Natural killer cell (primary cell): ENCODE measurements at places on chromosomes 2 and 18. TPM values are rescaled to one million over a fixed set of nuclear protein-coding genes. Genes with fewer than 3 reads are reported as not detected.

- H3K27me3 ChIP-seq, result peaks cover 3% of the 10 kb centered on the region
- no peak overlapping the region for H3K4me3 ChIP-seq
- H3K36me3 ChIP-seq, result no peaks in the 10 kb centered on the region
- DNase-seq, result no peak
- H3K27ac ChIP-seq, result no peak overlapping the region
Observed at GRCh38 chr2:236511266-236511665, 58.4 kb upstream of the ACKR3 start.

- DNase-seq, result peak; percentile 19
- peak overlapping the region; percentile 94 for H3K4me3 ChIP-seq
- no peaks in the 10 kb centered on the region for H3K27me3 ChIP-seq
Observed at GRCh38 chr2:112482309-112483041, 519 bp downstream of the TTL start.

DNA sequence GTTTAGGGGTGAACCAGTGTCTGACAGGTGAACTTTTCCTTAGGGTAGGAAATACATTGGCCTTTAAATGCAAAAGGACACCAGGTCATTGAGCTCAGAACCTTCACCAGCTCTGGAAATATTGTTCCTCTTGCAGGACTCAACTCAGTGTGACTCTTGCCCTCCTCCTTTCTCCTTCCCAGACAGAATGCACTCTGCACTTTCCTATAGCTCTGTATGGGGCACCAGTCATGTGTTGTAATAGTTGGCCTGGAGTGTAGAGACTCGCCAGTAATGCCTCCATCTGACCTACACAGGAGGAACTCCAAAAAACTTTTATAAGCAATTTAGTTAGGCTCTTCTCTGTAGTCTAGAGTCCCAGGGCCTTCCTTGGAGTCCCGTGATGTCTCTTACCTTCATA is 248.5 kb upstream of the EPAS1 start:
- no peaks in the 10 kb centered on the region for H3K36me3 ChIP-seq
- H3K4me3 ChIP-seq, result no peak overlapping the region
- no peaks in the 10 kb centered on the region for H3K27me3 ChIP-seq
- DNase-seq, result no peak
- no peaks in the 10 kb centered on the region for H3K4me1 ChIP-seq
- no peak overlapping the region for H3K27ac ChIP-seq

DNA sequence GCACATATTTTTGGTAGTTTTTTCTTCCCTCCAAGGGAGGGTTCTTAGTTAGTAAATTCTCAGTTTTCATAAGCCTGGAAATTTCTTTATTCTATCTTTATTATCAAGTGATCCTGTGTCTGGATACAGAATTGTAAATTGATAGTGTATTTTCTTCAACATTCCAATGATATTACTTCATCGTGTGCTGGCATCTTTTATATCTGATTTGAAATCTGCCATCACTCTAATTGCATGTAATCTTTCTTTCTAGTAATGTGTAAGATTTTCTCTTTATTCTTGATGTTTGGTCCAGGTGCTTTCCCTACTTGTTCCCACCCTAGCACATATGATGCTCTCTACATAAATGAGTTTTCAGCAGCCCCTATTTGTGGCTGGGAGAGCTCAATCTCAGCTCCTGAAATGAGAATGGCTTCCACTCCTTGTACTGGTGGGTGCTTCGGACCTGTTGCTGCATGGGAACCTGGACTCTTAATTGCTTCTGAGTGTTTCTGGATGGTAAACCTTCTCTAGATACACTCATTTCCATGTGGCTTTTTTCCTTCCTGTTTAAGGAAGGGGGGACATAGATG is 102.7 kb downstream of the SMIM21 start:
- DNase-seq, result no peak
- H3K27ac ChIP-seq, result no peak overlapping the region
- no peaks in the 10 kb centered on the region for H3K4me1 ChIP-seq
- H3K4me3 ChIP-seq, result no peak overlapping the region
- H3K36me3 ChIP-seq, result no peaks in the 10 kb centered on the region

- peaks cover 7% of the 10 kb centered on the region for H3K36me3 ChIP-seq
- peaks cover 10% of the 10 kb centered on the region for H3K4me1 ChIP-seq
- H3K27ac ChIP-seq, result no peak overlapping the region
- no peak overlapping the region for H3K4me3 ChIP-seq
- no peaks in the 10 kb centered on the region for H3K27me3 ChIP-seq
Observed at GRCh38 chr18:9401176-9401575, 66.6 kb downstream of the TWSG1 start.

GRCh38 chr2:61125123-61125710 is 36.8 kb upstream of the C2orf74 start:
- no peak overlapping the region for H3K27ac ChIP-seq
- H3K4me3 ChIP-seq, result no peak overlapping the region
- H3K27me3 ChIP-seq, result no peaks in the 10 kb centered on the region
- H3K4me1 ChIP-seq, result no peaks in the 10 kb centered on the region
- no peak for DNase-seq

DNA sequence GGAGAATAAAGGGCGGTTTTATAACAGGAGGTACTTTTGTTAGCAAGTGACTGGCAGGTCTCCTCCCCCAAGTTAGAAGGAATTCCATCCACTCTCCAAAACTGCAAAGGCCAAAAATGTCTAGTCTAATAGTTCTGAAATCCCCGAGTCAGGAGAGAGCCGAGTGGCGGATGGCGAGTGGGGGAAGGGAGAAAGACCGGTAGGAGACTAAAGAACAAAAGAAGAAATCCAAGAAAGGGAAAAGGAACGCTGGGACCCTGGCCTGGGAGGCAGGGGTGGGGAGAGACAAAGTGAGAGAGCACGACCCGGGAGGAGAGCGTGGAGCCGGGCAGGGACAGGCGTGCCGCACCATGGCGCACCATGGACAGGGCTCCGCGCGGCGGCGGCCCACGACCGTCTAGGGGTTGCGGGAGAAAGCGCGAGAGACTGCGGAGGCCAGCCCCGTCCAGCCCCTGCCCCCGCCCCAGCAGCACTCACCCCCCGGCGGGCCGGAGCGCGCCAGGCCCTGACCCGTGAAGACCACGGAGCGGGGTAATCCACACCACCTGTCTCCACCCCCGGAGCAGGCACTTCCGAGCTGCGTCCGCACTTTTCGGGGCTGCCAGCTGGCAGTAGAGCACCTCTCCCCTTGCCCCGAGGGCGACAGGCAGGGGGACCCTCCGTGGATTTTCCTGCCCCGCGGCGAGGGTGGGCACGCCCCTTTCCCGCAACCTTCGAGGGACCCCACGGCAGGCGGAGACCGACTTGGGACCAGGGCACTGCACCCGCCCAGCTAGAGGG is 1.6 kb downstream of the CDH2 start:
- no peak overlapping the region for H3K27ac ChIP-seq
- H3K4me3 ChIP-seq, result no peak overlapping the region
- no peak for DNase-seq
- peaks cover 15% of the 10 kb centered on the region for H3K4me1 ChIP-seq

- H3K4me1 ChIP-seq, result no peaks in the 10 kb centered on the region
- no peak overlapping the region for H3K27ac ChIP-seq
- no peak for DNase-seq
- H3K36me3 ChIP-seq, result no peaks in the 10 kb centered on the region
Observed at GRCh38 chr2:58921676-58922075, 680.6 kb upstream of the FANCL start.

DNA sequence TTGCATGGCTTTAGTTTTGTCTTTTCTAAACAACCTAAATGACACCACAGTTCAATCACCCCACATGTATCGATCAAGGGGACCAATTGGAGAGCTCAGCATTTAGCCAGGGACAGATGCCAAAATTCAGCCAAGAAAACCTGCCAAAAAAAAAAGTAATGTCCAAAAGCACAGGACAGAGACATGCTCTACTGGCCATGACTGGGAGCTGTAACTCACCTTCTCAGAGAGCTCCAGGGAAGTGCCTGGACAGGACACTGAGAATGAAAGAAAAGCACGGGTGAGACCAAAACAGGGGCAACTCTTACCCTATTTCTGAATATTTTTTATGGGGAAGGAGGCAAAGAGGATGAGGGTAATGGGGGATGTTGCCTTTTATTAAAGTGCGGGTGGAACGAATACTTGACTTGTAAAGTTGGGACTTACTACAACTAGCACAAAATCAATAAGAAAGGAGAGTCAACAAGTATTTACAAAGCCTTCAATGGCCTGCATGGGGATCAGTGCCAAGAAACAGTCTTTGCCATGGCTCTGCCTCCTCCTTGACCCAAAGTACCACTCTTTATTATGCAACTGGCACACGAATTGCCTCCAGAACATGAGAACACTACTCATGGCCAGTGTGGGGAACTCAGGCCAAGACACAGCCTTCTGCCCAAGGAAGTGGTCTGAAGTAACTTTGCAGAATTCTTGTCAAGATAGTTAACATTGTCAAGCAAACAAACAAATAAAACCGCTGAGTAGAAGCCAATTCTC is 72.9 kb upstream of the HK2 start:
- H3K27ac ChIP-seq, result no peak overlapping the region
- H3K4me1 ChIP-seq, result peaks cover 3% of the 10 kb centered on the region
- no peak for DNase-seq
- no peaks in the 10 kb centered on the region for H3K27me3 ChIP-seq
- H3K36me3 ChIP-seq, result no peaks in the 10 kb centered on the region
- H3K4me3 ChIP-seq, result no peak overlapping the region

- no peak overlapping the region for H3K4me3 ChIP-seq
- no peaks in the 10 kb centered on the region for H3K36me3 ChIP-seq
- H3K27ac ChIP-seq, result no peak overlapping the region
- H3K4me1 ChIP-seq, result no peaks in the 10 kb centered on the region
Observed at GRCh38 chr2:204024906-204025475, 88.4 kb downstream of the ICOS start.

GRCh38 chr2:238445409-238446190 is 18.9 kb downstream of the ASB1 start:
- H3K27me3 ChIP-seq, result no peaks in the 10 kb centered on the region
- peaks cover 63% of the 10 kb centered on the region for H3K36me3 ChIP-seq
- DNase-seq, result no peak
- no peak overlapping the region for H3K27ac ChIP-seq
- no peak overlapping the region for H3K4me3 ChIP-seq

- no peak overlapping the region for H3K27ac ChIP-seq
- H3K4me3 ChIP-seq, result no peak overlapping the region
- H3K36me3 ChIP-seq, result peaks cover 50% of the 10 kb centered on the region
Observed at GRCh38 chr2:23772684-23773083, 154.2 kb downstream of the ATAD2B start.

DNA sequence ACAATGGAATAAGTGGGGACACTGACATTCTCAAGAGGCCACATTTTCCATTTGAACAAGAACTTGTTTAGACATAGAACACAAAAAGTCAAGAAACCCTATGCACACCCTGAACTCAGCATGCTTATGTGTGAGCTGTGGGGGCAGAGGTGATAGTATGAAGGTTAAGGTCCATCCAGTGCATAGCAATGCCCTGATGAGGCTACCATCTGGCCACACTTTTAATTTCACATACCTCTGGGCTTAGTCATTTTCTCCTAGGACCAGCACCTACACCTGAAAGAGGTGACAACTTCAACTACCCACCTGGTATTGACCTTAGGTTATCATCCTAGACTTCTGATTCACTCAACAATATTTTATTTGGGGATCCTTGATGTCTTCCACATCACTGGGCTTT is 139.8 kb downstream of the PIK3C3 start:
- DNase-seq, result no peak
- H3K4me1 ChIP-seq, result no peaks in the 10 kb centered on the region
- no peaks in the 10 kb centered on the region for H3K27me3 ChIP-seq
- no peak overlapping the region for H3K27ac ChIP-seq

- peak; percentile 26 for DNase-seq
- H3K27ac ChIP-seq, result no peak overlapping the region
- H3K4me3 ChIP-seq, result no peak overlapping the region
- no peaks in the 10 kb centered on the region for H3K36me3 ChIP-seq
- peaks cover 3% of the 10 kb centered on the region for H3K27me3 ChIP-seq
Observed at GRCh38 chr18:63518178-63519012, 23.8 kb upstream of the SERPINB12 start.

GRCh38 chr18:32318581-32318980 is 128.7 kb downstream of the MEP1B start:
- no peaks in the 10 kb centered on the region for H3K36me3 ChIP-seq
- no peak for DNase-seq
- no peak overlapping the region for H3K27ac ChIP-seq

- H3K4me3 ChIP-seq, result peak overlapping the region; percentile 37
- DNase-seq, result peak; percentile 22
- no peak overlapping the region for H3K27ac ChIP-seq
Observed at GRCh38 chr2:169734169-169734847, 676 bp downstream of the KLHL23 start.

DNA sequence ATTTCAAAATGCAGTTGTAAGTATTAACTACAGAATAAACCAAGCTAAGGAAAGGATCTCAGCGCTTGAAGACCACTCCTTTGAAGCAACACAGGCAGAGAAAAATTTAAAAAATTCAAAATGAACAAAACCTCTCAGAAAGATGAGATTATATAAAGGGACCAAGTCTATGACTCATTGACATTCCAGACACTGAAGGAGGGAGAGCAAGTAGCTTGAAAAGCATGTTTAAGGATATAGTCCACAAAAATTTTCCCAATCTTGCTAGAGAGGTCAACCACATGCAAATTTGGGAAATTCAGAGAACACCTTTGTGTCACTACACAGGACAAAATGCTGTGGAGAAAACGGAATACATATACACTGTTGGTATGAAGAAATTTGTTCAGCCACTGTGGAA is 112.6 kb upstream of the MC4R start:
- H3K36me3 ChIP-seq, result no peaks in the 10 kb centered on the region
- no peak overlapping the region for H3K4me3 ChIP-seq
- H3K27ac ChIP-seq, result no peak overlapping the region

DNA sequence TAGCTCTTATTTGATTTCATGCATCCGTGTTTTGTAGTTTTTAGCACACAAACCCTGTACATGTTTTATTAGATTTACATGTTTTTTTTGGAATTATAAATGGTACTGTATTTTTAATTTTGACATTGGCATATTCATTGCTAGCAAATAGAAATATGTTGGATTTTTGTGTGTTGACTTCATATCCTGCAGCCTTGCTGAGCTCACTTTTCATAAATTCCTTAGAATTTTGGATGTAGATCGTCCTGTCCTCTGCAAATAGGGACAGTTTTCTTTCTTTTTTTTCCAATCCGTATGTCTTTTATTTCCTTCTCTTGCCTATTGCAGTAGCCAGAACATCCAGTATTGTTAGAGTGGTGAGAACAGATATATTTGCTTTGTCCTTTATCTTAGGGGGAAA is 46.7 kb upstream of the GPR17 start:
- no peaks in the 10 kb centered on the region for H3K4me1 ChIP-seq
- no peak overlapping the region for H3K4me3 ChIP-seq
- no peaks in the 10 kb centered on the region for H3K27me3 ChIP-seq
- H3K36me3 ChIP-seq, result no peaks in the 10 kb centered on the region
- DNase-seq, result no peak

- H3K27me3 ChIP-seq, result peaks cover 29% of the 10 kb centered on the region
- H3K4me1 ChIP-seq, result peaks cover 40% of the 10 kb centered on the region
- H3K36me3 ChIP-seq, result no peaks in the 10 kb centered on the region
- H3K27ac ChIP-seq, result no peak overlapping the region
- peak; percentile 33 for DNase-seq
- peak overlapping the region; percentile 39 for H3K4me3 ChIP-seq
Observed at GRCh38 chr18:23135550-23136325, 453 bp downstream of the CABLES1 start.

Gene GPR39
- total RNA-seq, result not detected

Gene MATN3
- total RNA-seq, result not detected

Gene VWC2L
- total RNA-seq, result not detected

Gene GGCX
- 21.4 TPM for total RNA-seq

Gene MBD1
- 111 TPM for total RNA-seq

Gene IL36B
- total RNA-seq, result not detected

Gene LIMS3
- total RNA-seq, result 0.31 TPM

Gene FEV
- not detected for total RNA-seq

Gene SCN3A
- 0.58 TPM for total RNA-seq

Gene GCG
- not detected for total RNA-seq
